ENCODE measurements at places on chromosomes 2 and 18. TPM values are rescaled to one million over a fixed set of nuclear protein-coding genes. Genes with fewer than 3 reads are reported as not detected.

Gene ANKAR
- polyA plus RNA-seq = 4.8 TPM

Gene GNAL
- 2.7 TPM for polyA plus RNA-seq

Gene DPP10
- 0.61 TPM for polyA plus RNA-seq

Gene EVX2
- 0.04 TPM for polyA plus RNA-seq

Gene GAL3ST2
- not detected for polyA plus RNA-seq
